ENCODE measurements at places on chromosomes 4 and X.

- H3K36me3 ChIP-seq: no peaks in the 10 kb centered on the region
- no peak overlapping the region for H3K4me3 ChIP-seq
- H3K27ac ChIP-seq: no peak overlapping the region
- H3K4me1 ChIP-seq: no peaks in the 10 kb centered on the region
- no peaks in the 10 kb centered on the region for H3K27me3 ChIP-seq
These were observed 720.9 kb downstream of the RAPGEF2 start for GRCh38 chr4:159823743-159824142.

DNA sequence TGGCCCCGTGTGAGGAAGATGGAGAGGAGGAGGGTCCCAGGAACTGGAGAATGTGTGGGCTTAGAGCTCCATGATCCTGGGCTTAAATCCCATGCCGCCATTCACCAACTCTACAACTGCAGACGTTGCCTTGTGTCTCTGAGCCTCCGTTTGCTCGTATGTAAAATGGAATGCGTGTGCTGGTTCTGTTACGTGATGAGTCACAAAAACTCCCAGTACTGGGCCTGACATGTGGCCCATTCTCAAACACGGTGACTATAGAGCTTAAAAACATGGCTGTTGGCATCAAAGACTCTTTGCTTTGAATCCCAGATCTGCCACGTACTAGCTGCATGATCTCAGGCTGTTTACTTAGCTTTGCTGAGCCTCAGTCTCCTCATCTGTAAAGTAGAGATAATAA is 13.0 kb upstream of the AFAP1 start:
- no peak for DNase-seq
- no peak overlapping the region for H3K4me3 ChIP-seq
- no peaks in the 10 kb centered on the region for H3K36me3 ChIP-seq

DNA sequence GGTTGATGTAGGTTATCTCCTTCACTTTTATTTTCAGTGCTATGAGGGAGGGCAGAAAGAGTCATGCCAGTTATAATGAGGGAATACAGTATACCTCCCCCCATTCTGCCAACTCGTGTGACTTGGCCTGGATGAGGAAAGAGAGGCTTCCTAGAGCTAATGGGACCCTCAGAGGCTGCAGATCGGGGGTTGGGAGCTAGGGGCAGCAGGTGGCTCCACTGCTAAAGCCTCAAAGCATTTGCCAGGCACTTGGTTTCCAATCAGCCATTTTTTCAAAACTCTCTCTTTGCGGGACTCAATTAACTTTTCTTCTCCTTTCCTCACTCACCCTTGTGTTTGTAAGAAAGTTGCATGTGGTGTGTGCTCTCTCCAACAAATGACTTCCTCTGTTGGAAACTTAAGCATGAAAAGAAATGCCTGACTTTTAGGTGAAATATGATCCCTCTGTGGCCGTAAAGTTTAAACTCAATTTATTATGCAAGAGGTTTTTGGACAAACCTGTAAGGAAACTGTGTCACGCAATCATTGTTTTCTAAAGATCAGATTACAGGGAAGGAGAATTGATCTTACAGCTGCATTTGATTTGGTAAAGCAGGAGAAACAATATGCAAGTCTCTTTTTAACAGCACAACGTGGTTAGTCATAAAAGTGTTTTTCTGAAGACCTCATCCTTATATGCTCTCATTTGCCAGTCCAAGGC is 7.0 kb downstream of the SFRP2 start:
- H3K36me3 ChIP-seq: no peaks in the 10 kb centered on the region
- H3K27me3 ChIP-seq: no peaks in the 10 kb centered on the region
- no peak overlapping the region for H3K27ac ChIP-seq
- no peak overlapping the region for H3K4me3 ChIP-seq
- DNase-seq: no peak

DNA sequence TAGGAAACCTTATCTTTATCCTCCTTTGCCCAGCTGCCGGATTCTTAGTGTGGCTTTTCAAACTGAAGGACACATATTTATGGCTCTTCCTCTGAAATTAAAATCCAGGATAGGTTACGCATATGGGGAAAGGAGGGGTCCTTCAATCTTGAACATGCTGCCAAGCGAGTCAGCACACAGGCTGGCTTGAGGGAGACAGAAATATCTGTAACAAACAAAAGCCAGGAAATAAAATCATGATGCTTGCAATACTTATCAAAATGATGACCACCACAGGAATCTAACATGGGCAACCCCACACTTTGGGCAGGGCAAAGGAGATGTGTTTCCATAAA is 196.4 kb upstream of the LDB2 start:
- no peaks in the 10 kb centered on the region for H3K36me3 ChIP-seq
- no peaks in the 10 kb centered on the region for H3K27me3 ChIP-seq

GRCh38 chr4:14749910-14750309 is 252.4 kb upstream of the CPEB2 start:
- no peak overlapping the region for H3K4me3 ChIP-seq
- no peaks in the 10 kb centered on the region for H3K36me3 ChIP-seq
- H3K4me1 ChIP-seq: no peaks in the 10 kb centered on the region
- DNase-seq: no peak
- H3K27me3 ChIP-seq: no peaks in the 10 kb centered on the region

GRCh38 chr4:152936446-152937335 is 568 bp downstream of the FHDC1 start:
- peak overlapping the region; percentile 67 for H3K4me3 ChIP-seq
- DNase-seq: no peak
- no peak overlapping the region for H3K27ac ChIP-seq
- H3K4me1 ChIP-seq: peaks cover 10% of the 10 kb centered on the region

DNA sequence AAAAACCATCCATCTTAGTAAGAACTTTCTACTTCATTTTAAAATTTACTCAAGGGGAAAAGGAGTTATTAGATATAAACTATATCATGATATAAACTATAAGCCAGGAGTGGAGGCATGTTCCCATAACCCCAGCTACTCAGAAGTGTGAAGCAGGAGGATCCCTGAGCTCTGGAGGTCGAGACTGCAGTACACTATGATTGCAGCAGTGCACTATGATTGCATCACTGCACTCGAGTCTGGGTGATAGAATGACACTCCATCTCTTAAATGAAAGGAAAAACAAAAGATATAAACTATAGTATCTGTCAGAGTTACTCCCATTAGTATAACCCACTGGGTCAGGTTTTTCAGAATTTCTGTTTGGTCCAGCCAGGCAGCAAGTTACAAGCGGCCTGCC is 47.6 kb downstream of the RPS3A start:
- no peak overlapping the region for H3K4me3 ChIP-seq
- H3K27me3 ChIP-seq: no peaks in the 10 kb centered on the region
- no peak overlapping the region for H3K27ac ChIP-seq
- H3K36me3 ChIP-seq: no peaks in the 10 kb centered on the region
- no peaks in the 10 kb centered on the region for H3K4me1 ChIP-seq

GRCh38 chr4:85913931-85914694 is 439.2 kb downstream of the ARHGAP24 start:
- DNase-seq: no peak
- H3K4me1 ChIP-seq: no peaks in the 10 kb centered on the region
- no peaks in the 10 kb centered on the region for H3K36me3 ChIP-seq
- no peak overlapping the region for H3K27ac ChIP-seq
- no peaks in the 10 kb centered on the region for H3K27me3 ChIP-seq
- no peak overlapping the region for H3K4me3 ChIP-seq

GRCh38 chr4:83618991-83619645 is 83.2 kb downstream of the GPAT3 start:
- no peaks in the 10 kb centered on the region for H3K27me3 ChIP-seq
- H3K27ac ChIP-seq: no peak overlapping the region
- H3K4me1 ChIP-seq: no peaks in the 10 kb centered on the region
- no peaks in the 10 kb centered on the region for H3K36me3 ChIP-seq

DNA sequence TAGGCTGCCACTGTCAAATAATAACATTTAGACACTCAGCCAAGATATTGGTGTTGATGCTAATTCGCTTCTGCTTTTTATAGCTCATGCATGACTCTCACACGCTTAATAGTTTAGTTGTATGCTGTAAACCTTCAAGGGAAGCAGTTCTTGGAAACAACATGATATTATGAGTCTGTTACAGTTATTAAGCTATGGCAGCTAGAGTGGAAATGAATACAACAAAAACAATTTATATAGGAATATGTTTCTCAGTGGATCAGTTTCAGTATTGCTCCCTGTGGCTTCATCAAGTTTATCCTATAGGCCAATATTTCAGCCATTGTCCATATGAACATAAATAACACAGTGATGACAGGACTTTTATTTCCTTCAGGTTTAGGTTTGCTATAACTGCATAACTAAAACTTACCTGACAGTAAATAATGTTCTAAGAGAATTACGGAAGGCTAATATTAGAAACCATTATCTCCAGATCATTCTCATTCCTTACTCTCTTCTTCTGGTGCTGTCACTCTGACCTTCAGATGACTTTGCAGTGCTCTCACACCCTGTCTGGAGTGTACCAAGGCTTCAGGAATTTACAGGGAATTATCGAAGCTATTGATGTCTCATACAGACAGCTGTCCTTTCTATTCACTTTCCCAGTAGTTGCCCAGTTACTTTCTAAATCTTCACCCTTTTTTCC is 555.0 kb downstream of the ANKRD50 start:
- no peaks in the 10 kb centered on the region for H3K36me3 ChIP-seq
- no peaks in the 10 kb centered on the region for H3K27me3 ChIP-seq
- H3K4me1 ChIP-seq: no peaks in the 10 kb centered on the region

DNA sequence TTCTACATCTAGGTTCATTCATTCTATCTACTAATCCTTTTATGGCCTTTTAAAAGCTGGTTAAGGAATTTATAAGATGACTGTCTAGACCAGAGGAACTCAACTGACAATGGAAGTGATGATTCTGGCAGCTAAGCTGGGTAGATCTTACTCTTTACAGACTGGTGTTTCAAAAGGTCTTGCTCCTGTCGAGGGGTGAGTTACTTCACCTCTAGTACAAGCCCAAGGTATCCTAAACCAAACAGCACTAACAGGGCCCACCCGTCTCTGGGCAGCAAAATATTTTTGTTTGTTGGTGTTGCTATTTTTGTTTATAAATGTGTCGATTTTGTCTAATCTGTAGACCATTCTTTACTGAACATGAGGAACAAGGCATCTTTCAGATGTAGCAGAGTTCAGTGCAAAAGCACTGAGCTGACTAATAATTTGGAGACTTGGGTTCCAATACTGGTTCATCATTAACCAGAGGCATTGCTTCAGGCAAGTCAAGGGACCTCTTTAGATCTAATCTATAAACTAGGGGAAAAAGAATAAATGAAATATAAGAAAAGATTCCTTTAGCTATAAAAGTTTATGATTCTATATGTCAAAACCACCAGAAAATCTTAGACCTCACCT is 90.3 kb upstream of the FRG1 start:
- H3K36me3 ChIP-seq: no peaks in the 10 kb centered on the region
- no peaks in the 10 kb centered on the region for H3K27me3 ChIP-seq
- no peak overlapping the region for H3K4me3 ChIP-seq
- DNase-seq: no peak
- no peak overlapping the region for H3K27ac ChIP-seq
- no peaks in the 10 kb centered on the region for H3K4me1 ChIP-seq

DNA sequence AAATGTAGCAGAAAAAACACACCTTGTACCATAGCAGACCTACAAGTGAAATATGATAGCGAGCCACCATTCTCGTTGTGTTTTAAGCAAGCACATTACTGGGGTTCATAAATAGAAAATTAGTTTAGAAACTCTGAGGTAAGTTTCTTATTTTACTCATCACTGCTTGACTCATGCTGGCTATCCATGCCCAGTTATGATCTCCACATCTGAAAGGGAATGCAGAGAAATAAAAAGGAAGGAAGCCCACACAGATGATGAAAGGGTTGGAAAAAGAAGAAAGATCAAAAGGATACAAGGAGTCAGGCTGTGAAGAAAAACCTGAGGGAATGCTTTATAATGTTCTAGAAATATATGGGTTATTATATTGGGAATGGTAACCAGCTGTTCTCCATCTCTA is 54.5 kb downstream of the CAMK2D start:
- no peaks in the 10 kb centered on the region for H3K4me1 ChIP-seq
- no peaks in the 10 kb centered on the region for H3K27me3 ChIP-seq
- no peaks in the 10 kb centered on the region for H3K36me3 ChIP-seq
- no peak overlapping the region for H3K4me3 ChIP-seq
- H3K27ac ChIP-seq: no peak overlapping the region

GRCh38 chrX:2694914-2695267 is 3.8 kb downstream of the CD99 start:
- no peak for DNase-seq
- no peaks in the 10 kb centered on the region for H3K36me3 ChIP-seq
- peak overlapping the region; percentile 6 for H3K4me3 ChIP-seq
- no peaks in the 10 kb centered on the region for H3K27me3 ChIP-seq

DNA sequence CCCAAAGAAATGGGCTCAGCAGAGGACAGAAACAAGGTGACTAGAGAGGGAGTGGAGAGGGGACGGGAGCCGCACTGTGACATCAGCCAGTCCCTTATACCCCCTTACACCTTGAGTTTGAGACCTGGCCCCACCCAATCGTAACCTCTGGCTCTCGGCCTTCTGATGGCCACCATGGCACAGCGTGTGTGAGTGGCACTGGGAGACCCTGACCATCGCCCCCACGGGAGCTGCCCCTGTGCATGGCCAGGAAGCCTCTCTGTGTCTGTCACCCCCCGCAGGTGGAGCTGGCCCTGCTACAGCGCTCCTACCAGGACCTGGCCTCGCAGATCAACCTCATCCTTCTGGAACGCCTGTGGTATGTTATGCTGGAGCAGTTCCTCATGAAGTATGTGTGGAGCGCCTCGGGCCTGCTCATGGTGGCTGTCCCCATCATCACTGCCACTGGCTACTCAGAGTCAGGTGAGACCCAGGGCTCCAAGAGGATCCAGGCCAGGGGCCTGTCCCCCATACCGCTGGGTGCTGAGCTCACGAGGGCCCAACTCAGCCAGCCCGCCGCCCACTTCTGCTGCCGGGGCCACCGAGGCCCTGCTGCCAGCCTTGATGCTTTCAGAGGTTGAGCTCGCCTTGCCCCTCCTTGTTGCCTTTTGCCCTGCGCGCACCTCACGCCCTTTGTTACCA is 4.4 kb downstream of the ABCD1 start:
- H3K27me3 ChIP-seq: no peaks in the 10 kb centered on the region
- no peak for DNase-seq

GRCh38 chr4:77001907-77002306 is 52.4 kb downstream of the SEPTIN11 start:
- H3K4me1 ChIP-seq: peaks cover 4% of the 10 kb centered on the region
- no peak for DNase-seq
- H3K4me3 ChIP-seq: no peak overlapping the region
- H3K36me3 ChIP-seq: peaks cover 9% of the 10 kb centered on the region
- H3K27me3 ChIP-seq: no peaks in the 10 kb centered on the region

- DNase-seq: peak; percentile 35
- H3K27ac ChIP-seq: peak overlapping the region; percentile 98
- peaks cover 39% of the 10 kb centered on the region for H3K4me1 ChIP-seq
These were observed 1.8 kb downstream of the ARHGAP4 start for GRCh38 chrX:153924149-153924861.

GRCh38 chrX:153992180-153992579 is 19.6 kb downstream of the TMEM187 start:
- no peaks in the 10 kb centered on the region for H3K27me3 ChIP-seq
- DNase-seq: no peak
- no peaks in the 10 kb centered on the region for H3K36me3 ChIP-seq
- H3K27ac ChIP-seq: no peak overlapping the region
- no peak overlapping the region for H3K4me3 ChIP-seq

DNA sequence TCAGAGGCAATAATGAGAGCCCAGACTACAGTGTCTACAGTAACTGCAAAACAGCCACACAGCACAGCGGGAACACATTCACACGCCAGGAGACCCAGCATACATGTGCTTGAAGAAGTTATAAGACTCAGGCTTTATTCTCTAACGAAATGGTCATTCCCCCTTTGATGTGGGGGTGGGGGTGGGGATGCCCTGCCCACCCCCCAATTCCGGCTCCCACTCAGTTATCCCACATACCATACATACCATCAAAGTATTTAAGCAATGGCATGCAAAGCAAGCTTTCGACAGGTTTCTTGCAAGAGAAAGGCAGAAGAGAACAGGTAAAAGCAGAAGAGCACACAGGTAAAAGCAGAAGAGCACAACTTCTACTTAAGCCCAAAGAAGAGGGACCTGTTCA is 3.6 kb downstream of the MECP2 start:
- H3K27ac ChIP-seq: peak overlapping the region; percentile 22
- peak overlapping the region; percentile 86 for H3K4me3 ChIP-seq
- H3K36me3 ChIP-seq: peaks cover 6% of the 10 kb centered on the region
- no peak for DNase-seq

All from effector memory CD4-positive, alpha-beta T cell (primary cell).